A549 treated with RU486 at 1 μM for 4 hours (cell line): ENCODE measurements at places on chromosomes 13 and 19. TPM values are rescaled to one million over a fixed set of nuclear protein-coding genes. Genes with fewer than 3 reads are reported as not detected.

Gene RFPL4A
- 0.22 to 0.86 TPM (median 0.56 TPM) in 5 replicates for total RNA-seq

Gene FAM98C
- total RNA-seq, result 16.8 to 31.3 TPM (median 25.6 TPM) in 5 replicates

Gene F2RL3
- total RNA-seq, result not detected in 5 replicates

Gene FAAP24
- total RNA-seq, result 14.5 to 17.0 TPM (median 15.5 TPM) in 5 replicates

Gene ZNF121
- total RNA-seq, result 3.1 to 5.1 TPM (median 3.7 TPM) in 5 replicates
